ENCODE measurements at places on chromosomes 2 and 18. TPM values are rescaled to one million over a fixed set of nuclear protein-coding genes. Genes with fewer than 3 reads are reported as not detected.

GRCh38 chr18:65567372-65567771 lies 183.4 kb upstream of the CDH7 start:
- no peaks in the 10 kb centered on the region for H3K4me1 ChIP-seq
- H3K27ac ChIP-seq, result no peak overlapping the region
- no peak overlapping the region for H3K4me3 ChIP-seq
- H3K36me3 ChIP-seq, result no peaks in the 10 kb centered on the region
- no peak for DNase-seq

FOXD4L1 gene
- 0.20 TPM for total RNA-seq

DNA sequence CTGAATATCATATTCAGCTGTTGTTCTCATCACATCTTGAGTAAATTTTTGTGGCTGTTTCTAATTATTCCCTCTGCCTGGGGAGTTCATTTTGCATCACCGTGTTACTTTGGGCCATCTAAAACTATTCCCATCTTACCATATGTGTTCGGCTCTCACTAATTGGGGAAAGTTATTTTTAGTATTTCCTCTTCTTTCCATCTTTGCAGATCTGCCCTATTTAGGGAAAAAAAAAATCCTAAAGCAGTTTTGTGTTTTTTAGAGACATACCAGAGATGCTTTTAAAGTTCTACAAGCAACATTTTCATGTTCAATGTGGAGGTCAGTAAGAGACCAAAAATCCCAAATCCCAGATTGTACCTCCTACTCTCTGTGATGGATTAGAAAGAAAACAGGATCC lies 111.3 kb upstream of the NDUFV2 start:
- no peak for DNase-seq
- no peak overlapping the region for H3K27ac ChIP-seq
- no peak overlapping the region for H3K4me3 ChIP-seq
- no peaks in the 10 kb centered on the region for H3K27me3 ChIP-seq

CHMP1B gene
- total RNA-seq, result 21.3 TPM

- H3K27ac ChIP-seq, result no peak overlapping the region
- H3K4me1 ChIP-seq, result peaks cover 6% of the 10 kb centered on the region
- no peak overlapping the region for H3K4me3 ChIP-seq
Observed at GRCh38 chr2:158602027-158602426, 145.3 kb downstream of the PKP4 start.

DNA sequence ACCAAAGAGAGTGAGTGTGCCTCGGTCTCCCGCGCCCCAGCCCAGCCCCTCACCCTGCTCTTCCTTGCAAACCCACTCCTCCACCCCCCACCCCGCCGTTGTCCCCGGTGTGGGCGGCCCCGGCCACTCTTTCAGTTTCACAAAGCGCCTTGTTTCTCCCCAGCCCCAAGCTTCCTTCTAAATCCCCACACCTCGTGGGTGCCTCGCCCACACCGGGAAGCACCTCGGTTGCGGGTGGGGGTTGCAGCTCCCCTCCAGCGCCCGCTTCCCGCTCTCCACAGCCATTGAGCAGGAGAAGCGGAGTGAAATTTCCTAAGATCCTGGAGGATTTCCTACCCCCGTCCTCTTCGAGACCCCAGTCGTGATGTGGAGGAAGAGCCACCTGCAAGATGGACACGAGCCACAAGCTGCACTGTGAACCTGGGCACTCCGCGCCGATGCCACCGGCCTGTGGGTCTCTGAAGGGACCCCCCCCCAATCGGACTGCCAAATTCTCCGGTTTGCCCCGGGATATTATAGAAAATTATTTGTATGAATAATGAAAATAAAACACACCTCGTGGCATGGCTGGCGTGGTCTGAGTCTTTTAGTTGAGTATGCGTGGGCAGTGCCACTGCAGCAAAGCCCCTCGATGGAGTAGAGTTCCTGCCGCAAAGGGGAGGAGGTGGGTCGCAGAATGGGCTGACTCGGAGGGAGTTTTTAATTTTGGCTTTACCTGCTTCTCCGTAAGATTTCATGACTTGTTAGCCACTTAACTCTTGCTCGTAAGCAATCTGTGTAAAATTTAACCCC lies 848 bp downstream of the TMSB10 start:
- H3K4me1 ChIP-seq, result peaks cover 19% of the 10 kb centered on the region
- peak overlapping the region; percentile 91 for H3K27ac ChIP-seq
- peak overlapping the region; percentile 96 for H3K4me3 ChIP-seq

GRCh38 chr18:51448949-51449348 lies 251.5 kb upstream of the MEX3C start:
- no peaks in the 10 kb centered on the region for H3K4me1 ChIP-seq
- H3K27ac ChIP-seq, result no peak overlapping the region
- no peak for DNase-seq
- H3K27me3 ChIP-seq, result no peaks in the 10 kb centered on the region
- H3K36me3 ChIP-seq, result no peaks in the 10 kb centered on the region
- H3K4me3 ChIP-seq, result no peak overlapping the region

DNA sequence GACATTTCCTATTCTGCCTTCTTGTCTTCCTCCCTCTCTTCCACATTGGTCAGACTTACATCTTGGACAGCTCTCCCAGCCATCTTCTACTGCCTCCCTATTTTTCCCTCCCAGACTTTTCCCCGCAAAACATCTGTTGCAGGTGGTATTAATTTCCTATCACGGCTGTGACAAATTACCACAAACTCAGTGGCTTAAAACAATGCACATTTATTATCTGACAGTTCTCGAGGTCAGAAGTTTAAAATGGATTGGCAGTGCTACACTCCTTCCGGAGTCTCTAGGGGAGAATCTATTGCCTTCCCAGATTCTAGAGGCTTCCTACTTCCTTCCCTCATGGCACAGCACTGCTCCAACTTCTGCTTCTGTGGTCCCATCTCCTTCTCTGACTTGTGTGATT lies 33.3 kb downstream of the STRADB start:
- no peaks in the 10 kb centered on the region for H3K4me1 ChIP-seq
- DNase-seq, result no peak
- no peaks in the 10 kb centered on the region for H3K27me3 ChIP-seq
- no peaks in the 10 kb centered on the region for H3K36me3 ChIP-seq
- H3K27ac ChIP-seq, result no peak overlapping the region
- H3K4me3 ChIP-seq, result no peak overlapping the region

ERICH2 gene
- total RNA-seq, result 1.3 TPM

GBX2 gene
- total RNA-seq, result 0.53 TPM

- DNase-seq, result no peak
- H3K4me3 ChIP-seq, result no peak overlapping the region
- peaks cover 27% of the 10 kb centered on the region for H3K36me3 ChIP-seq
- H3K27ac ChIP-seq, result no peak overlapping the region
- H3K27me3 ChIP-seq, result no peaks in the 10 kb centered on the region
Observed at GRCh38 chr2:15205562-15205961, 355.6 kb downstream of the NBAS start.

DNA sequence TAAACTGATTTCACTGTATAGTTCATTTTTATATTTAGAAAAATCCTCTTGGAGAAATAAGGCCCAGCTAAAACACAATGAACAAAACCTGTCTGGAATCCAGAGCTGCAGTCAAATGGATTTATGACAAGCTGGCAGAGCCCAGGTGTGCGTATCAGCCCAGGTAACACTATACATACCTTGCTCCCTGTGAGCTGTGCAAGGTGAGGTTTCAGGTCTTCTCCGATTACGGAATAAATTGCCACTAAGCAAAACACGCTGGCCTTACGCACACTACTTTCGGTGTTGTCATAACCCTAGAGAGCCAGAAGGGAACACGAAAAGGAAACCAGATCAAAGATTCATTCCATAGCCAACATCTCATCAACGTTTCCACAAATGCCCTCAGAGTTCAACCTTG lies 61.9 kb upstream of the TFCP2L1 start:
- H3K4me1 ChIP-seq, result no peaks in the 10 kb centered on the region
- H3K36me3 ChIP-seq, result peaks cover 64% of the 10 kb centered on the region
- no peaks in the 10 kb centered on the region for H3K27me3 ChIP-seq
- no peak overlapping the region for H3K27ac ChIP-seq
